ENCODE measurements at places on chromosomes 2 and 18.

GRCh38 chr2:1649103-1650084 is 94.9 kb downstream of the PXDN start:
- no peak for DNase-seq

DNA sequence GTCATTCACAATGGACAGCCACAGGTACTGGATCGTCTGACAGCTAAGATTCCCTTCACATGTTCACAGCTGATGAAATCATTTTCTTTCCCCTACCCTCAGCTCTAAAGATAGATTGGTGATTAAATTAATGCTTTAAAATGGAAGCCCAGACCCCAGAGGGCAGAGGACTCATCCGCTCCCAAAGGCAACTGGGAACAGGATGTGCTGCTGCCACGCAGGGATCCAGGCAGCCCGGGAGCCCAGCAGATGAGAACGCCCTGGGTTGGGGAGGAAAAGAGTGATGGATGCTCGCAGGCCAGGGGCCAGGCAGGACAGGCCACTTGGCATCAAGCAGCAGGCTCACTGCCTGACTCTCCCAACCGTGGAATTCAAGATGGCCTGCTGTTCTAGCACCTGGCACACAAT is 41.3 kb downstream of the HDHD2 start:
- no peak for DNase-seq

DNA sequence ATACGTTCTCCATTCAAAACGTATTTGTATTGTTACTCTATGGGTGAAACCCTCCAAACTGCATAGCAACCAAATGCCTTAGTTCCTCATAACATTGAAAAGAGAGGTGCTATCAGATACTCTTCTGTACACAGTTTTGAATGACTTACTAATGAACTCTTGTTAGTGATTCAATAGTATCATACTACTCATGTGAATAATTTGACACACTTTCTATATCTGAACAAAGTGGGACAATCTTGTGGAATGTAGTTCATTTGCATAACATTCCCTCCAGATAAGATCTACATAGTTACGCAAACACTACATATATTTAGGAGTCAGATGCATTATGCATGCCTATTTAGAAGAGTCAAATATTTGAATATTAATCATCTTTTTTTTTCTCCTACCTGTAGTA is 232.0 kb upstream of the NRXN1 start:
- DNase-seq, result peak; percentile 41

DNA sequence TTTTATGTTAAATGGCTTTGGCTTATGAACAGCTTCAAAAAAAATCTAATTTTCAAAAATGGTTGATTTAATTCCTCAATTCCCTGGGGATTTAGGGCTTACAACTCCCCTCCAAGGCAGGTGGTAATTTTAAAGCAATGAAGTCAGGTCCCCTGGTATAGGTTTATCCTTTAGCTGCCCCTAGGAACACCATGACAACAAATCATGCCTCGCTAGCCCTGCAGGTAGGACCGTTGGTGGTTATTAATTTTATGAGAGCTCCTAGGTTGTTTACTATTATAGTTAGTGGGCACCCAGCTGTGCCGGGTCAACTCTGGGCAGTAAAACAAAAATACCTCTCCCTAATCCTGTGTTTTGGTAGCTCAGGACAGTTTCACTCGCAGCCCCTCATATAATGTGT is 26.2 kb upstream of the MBOAT2 start:
- DNase-seq, result no peak

- peak; percentile 97 for DNase-seq
Measured at GRCh38 chr2:120765678-120766469, 30.2 kb downstream of the GLI2 start.

GRCh38 chr18:76491776-76492668 is 3.0 kb downstream of the ZNF516 start:
- peak; percentile 70 for DNase-seq

GRCh38 chr2:12363569-12363968 is 353.2 kb upstream of the TRIB2 start:
- no peak for DNase-seq

GRCh38 chr2:31075941-31076590 is 62.2 kb downstream of the GALNT14 start:
- no peak for DNase-seq

DNA sequence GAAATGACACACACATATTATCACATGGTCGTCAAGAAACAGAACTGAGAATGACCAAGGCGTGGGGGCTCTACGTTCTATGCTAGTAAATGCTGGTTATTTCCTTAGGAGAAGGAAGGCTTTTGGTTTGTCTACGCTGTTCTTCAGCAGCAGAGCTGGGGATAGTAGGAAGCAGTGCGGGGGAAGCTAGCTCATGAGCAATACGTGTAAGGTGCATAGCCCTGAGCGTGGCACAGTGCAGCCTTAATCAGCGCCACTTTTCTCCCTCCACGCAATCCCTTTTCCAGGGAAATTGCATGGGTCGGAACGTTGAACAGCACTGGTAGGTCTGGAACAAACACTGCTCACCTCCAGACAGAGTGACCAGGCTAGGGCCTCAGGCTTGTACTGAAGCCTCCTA is 199.6 kb upstream of the FBXO11 start:
- no peak for DNase-seq

GRCh38 chr2:217293046-217293445 is 433.2 kb upstream of the TNP1 start:
- DNase-seq, result no peak

DNA sequence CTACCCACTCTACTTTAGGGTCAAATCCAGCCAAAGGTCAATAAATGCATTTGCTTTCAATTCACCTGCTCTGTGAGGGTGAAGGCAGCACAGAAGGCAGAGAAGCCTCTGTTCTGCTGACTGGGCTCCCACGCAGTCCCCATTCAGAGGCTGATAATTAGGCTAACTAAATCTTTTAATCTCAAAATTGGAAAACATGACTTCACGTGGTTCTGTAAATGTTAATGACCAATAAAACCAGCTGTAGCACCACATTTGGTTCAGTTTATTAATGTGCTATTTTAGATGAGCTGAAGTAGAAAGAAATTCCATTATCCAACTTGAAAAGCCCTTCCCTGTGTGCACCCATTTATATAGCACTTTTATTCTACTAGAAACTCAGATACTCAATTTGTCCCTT is 310.6 kb downstream of the C1D start:
- no peak for DNase-seq

DNA sequence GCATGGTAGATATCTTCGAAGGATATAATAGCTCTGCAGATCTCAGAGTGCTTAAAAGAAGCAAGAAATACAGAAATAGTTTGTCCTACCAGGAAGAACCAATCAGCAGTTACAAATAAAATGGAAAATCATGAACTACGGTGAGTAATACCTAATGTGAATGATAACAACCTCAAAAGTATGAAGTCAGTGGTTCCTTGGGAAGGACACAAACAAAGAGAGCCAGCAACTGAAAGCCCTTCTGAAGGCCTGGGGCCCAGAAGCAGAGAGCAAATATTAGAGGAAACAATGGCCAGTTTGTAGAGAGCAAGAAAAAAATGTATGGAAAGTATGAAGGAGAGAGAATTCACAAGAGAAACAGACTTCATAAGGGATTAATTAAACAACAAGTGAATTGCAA is 226.8 kb upstream of the CHST9 start:
- DNase-seq, result no peak

DNA sequence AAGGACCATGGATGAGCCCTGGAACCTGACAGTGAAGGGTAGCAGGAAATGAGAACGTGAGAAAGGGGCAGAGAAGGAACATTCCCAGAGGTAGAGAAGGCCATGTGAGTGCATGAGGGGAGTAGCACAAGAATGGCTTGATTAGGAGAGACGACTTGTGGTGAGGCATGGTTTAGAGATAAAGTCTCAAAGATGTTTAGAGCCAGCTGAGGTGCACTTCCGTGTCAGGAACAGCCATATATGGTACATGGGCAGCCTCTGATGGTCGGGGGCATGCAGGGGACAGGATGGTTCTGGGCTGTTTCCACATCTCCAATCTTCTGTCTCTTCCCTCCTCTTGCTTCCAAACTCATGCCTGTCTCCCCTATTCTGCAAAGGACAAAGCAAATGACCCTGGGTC is 28.8 kb upstream of the EFEMP1 start:
- DNase-seq, result no peak

DNA sequence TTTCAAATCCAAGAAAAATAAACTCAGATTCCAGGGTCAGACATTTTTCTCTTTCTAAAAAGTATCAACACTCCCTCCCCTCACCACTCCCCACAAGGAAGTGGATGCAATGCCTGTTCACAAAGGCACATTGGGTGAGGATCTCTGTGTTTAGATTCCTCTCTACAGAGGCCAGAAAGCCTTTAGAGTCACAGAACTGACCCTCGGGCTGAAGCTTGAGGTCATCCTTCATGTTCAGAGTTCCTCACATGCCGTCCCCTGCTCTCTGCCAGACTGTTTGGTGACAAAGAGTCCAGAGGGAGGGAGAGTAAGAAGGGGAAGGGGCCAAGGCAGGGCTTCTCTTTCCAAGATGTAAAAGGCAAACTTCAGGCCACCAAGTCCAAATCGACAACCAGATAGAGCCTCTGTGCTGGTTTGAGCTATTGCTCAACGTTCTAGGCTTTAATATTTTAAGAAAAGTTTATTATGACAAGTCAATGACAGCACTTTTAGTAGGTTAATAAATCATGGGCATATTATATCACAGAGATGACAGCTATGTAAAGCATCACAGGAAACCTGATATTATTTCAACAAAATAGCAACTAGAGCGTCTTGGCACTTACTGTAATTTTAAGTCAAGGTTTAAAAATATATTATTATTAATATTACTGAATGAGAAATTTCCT is 269.4 kb downstream of the ETAA1 start:
- no peak for DNase-seq

DNA sequence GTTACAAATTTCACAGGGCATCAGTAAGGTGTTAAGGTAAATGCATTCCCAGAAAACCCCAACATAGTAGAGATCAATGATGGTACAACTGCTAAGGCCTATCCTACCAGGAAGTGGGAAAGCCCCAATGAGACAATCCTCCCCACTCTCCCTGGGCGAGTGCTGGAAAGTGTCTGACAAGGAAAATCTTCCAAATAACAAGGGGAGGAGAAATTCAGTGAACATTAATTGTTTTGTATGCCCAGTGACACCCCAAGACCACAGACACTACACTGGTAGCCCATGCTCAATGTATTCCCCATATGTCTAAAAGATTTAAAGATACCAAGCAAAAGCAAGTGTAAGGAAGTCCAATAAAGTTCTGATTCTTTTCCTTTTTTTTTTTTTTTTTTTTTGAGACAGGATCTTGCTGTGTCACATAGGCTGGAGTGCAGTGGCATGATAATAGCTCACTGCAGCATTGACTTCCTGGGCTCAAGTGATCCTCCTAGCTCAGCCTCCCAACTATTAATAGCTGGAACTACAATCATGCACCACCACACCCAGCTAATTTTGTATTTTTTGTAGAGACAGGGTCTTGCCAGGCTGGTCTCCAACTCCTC is 24.7 kb downstream of the B4GALT6 start:
- DNase-seq, result no peak

- no peak for DNase-seq
Measured at GRCh38 chr2:111897630-111897923, 830 bp upstream of the MERTK start.

- DNase-seq, result no peak
Measured at GRCh38 chr18:6249788-6250187, 164.9 kb downstream of the L3MBTL4 start.

DNA sequence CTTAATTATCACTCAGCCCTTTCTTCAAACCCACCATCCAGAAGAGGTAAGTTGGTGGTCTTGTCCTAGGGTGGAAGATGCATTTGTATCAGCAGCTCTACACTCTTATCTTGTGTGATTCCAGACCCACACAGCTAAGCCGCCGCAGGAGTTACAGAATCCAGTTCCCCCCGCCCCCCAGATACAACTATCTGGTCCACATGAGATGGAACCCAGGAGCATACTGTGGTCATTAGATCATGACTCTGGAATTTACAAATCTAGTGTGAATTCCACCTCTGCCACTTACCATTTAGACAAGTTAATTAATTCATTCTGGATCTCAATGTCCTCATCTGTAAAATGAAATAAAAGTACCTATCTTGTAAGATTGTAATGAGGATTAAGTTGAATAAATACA is 486.4 kb downstream of the BCL11A start:
- peak; percentile 84 for DNase-seq

- peak; percentile 37 for DNase-seq
Measured at GRCh38 chr2:15738225-15738546, 146.5 kb downstream of the DDX1 start.
